ENCODE measurements at places on chromosomes 7 and 10.

GRCh38 chr7:123601530-123601929 is at the start of gene ASB15:
Gene ASB15, plus strand, starts transcription at chr7:123601821. Its CDS starts 12,682 bp downstream, at chr7:123614503.
- DNase-seq: no peak

GRCh38 chr10:71241114-71241829 is 28.9 kb downstream of the UNC5B start:
- peak; percentile 44 for DNase-seq

- no peak for DNase-seq
Measured at GRCh38 chr7:117683430-117684175, 189.6 kb downstream of the CTTNBP2 start.

DNA sequence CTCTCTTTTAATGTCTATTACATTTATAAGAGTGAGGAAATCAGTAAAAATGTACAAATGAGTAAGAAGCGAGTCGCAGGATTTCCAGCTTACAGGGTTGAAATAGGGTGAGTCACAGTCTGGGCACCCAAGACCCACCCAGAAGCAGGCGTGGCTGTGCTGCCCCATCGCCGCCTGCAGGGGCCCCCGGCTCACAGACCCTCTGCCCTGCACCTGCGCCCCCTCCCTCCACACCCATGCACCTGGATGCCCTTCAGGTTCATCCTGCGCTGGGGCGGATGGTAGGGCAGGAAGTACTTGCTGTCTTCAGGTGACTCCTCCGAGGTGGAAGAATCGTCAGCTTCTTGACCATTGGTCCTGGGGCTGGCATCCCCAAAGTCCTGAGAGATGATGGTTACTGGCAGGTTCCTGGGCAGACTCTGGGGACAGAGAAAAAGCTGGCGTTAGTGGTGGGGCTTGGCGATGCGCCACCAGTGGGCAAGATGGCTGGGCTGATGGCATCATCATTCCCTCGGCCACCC is 90.2 kb upstream of the GNA12 start:
- peak; percentile 83 for DNase-seq

DNA sequence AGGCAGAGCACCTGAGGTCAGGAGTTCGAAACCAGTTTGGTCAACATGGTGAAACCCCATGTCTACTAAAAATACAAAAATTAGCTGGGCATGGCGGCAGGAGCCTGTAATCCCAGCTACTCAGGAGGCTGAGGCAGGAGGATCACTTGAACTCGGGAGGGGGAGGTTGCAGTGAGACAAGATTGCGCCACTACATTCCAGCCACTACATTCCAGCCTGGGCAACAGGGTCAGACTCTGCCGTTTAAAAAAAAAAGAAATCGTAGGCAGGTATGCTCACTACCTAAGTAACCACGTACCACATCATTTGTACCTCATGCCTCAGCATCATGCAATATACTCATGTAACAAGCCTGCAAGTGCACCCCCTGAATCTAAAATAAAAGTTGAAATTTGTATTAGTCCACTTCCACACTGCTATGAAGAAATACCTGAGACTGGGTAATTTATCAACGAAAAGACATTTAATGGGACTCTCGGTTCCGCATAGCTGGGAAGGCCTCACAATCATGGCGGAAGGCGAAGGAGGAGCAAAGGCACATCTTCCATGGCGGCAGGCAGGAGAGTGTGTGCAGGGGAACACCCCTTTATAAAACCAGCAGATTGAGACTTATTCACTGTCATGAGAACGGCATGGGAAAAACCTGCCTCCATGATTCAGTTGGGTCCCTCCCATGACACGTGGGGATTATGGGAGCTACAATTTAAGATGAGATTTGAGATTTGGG is 8.1 kb upstream of the EIF4H start:
- DNase-seq: no peak

DNA sequence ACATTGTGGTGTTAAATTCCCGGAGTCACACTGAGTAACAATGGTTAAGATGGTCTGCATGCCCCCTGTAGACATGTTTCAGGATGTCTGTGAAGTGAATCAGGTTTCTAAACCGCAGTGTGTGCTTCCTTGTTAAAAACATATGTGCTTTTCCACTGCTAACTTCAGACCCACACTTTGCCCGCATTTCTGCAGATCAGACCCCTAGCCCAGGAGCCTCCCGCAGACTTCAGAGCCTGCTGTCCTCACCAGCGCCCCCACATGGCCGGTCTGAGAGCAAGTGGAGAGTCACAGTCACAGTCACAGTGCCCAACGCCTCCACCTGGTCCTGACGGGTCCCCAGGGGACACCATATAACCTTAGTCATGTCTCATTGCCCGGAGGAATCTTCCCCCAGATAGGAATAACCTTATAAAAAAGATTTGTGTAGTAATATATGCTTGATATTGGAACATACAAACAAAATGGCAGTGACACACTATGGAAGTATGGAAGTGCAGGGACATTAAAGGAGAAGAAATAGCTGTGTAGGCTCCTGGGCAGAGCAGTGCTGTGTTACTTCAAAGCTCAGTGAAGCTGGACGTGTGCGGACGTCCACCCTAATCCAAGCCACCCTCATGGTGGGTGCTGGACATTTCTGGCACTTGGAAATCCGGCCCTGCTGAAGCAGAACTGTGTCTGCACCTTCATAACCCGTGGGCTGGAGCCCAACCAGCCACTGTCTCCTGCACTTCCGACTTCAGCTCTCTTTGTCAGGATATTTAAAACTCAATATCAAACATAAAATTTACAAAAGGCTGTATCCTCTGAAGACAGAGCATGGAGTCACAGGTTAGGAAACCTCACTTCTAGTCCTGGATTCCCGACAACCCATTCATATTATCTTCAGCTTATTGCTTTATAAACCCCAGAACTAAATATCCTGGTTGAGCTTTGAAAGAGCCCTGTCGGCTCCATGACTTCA is 29.0 kb downstream of the GSTO2 start:
- peak; percentile 85 for DNase-seq

- no peak for DNase-seq
Measured at GRCh38 chr7:28708033-28708951, 249.8 kb downstream of the TRIL start.

DNA sequence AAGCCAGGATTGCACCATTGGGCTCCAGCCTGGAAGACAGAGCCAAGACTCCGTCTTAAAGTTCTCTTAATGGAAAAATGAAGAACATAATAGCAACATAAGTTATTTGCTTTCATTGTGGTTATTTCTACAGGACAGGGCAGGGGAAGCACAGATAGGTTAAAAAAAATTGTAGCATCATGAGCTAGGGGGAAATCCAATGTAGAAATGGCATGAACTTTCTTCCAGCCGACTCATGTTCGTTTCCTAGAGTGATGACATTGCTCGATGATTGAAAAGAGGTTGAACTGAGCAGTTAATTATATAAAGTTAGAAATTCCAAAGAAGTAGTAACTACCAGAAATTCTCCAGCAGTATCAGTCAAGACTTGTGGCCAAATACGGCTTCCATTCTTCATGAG is 64.9 kb downstream of the DAGLB start:
- DNase-seq: no peak

- DNase-seq: no peak
Measured at GRCh38 chr10:30826679-30827078, 197.1 kb upstream of the LYZL2 start.

DNA sequence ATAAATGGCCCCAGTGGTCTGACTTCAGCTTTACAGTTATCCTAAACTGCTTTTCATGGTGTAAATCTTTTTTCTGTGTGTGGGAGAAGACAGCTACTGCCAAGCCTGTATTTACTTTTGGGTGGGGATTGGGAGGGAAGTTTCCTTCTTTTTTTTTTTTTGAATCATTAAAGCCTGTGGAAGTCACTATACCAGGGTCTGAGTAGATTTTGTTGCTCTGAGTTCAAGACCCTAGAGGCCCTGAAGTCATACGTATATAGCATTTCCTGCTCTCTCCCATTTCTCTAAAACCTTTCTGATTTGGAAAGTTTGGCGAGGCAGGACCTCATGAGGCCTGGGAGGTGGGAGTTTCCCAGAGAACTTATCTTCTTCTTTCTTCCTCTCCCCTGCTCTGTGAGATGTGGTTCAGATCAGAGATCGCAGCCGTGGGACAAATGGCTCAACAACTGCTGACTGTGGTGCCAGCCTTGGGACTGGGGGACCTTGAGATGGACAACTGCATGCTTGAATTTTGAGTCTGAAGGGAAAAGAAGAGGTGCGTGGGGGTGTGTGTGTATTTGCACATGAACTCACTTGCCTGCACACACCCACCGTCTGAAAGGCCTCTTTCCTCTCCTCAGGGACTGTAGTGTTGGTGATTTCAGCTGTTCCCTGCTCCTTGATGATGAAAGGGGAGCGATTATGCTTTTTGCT is 18.1 kb downstream of the LRMDA start:
- DNase-seq: no peak

DNA sequence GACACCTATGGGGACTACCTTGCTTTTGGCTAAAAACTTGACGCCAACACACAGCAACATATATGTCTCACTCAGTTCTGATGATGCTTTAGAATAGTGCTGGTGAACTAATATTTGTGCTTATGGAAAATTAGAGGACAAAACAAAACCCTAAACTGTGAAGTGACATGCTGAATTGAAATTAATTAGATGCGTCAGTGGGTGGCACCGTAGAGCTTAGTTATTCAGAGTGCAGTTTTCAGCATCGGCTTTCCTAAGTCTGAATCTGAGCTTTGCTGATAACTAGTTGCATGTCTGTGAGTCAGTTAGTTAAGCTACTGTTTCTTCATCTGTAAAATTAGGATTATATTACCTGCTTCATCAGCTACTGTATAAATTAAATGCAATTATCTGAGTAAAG is 245.0 kb upstream of the SORCS1 start:
- DNase-seq: peak; percentile 25

GRCh38 chr10:8104721-8105120 is 50.2 kb downstream of the GATA3 start:
- DNase-seq: no peak

DNA sequence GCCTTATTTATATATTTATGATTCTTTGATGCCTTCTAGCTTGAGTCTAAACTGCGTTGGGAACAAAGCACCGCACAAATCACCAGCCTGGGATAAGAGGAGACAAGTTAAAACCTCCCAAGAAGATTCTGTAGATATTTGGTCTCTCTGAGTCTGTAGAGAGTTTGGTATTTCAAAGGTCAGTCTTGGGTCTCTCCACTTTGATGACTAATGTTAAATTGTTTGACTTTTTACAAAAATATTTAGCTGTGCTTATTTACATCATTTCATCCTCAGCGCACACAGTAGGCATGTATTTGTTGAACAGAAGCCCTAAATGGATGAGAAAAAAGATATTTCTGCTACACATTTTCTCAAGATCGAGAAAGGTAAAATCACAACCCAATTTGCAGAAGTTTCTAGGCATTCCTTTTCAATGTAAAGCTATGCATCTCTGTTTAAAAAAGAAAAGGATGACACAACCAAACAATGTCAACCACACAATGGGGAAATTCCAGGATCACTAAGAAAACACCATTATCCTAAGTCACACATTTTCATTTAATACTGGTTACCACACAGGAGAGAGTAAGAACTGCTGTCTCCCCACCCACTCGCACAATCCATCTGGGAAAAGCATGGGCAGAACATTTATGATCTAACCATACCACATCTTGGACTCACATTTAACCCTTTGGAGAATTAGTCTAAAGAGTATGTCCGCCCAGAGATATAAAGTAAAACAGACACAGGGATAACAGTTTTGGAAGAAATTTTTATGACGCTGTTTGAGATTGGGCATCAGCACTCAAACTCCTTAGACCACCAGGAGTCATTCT is 4.4 kb downstream of the CDK6 start:
- DNase-seq: peak; percentile 97

DNA sequence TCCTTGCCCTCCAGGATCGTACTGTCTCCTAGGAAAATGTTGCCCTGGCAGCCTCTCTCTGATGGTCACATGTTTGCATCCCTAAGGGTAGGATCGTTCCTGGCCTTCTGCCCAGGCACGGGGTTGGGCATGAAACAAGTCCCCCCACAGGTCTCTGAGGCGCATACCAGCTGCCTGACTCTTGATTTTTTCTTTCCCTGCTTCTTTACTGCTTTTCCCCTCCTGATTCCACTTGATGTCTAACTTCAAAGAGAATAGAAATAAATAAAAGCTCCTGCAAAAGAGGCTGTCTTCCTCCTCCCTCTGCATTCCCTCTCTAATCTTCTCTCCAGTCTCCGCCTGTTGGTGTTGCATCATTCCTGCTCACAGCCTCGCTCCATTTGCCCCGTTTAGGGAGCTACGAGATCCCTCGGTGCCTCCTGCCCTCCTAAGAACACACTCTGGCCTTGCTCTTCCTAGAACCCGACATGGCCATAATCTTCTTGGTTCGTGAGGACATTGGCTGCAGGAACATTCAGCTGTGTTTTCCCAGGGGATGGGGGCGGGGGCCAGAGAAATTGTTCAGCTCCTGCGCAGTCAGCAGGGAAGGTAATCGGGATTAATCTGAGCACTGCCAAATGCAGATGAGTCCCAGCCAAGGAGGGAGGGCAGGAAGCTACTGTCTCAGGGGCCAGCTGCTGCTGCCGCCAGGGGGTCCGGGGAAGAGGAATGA is 26.0 kb downstream of the LEP start:
- peak; percentile 82 for DNase-seq

DNA sequence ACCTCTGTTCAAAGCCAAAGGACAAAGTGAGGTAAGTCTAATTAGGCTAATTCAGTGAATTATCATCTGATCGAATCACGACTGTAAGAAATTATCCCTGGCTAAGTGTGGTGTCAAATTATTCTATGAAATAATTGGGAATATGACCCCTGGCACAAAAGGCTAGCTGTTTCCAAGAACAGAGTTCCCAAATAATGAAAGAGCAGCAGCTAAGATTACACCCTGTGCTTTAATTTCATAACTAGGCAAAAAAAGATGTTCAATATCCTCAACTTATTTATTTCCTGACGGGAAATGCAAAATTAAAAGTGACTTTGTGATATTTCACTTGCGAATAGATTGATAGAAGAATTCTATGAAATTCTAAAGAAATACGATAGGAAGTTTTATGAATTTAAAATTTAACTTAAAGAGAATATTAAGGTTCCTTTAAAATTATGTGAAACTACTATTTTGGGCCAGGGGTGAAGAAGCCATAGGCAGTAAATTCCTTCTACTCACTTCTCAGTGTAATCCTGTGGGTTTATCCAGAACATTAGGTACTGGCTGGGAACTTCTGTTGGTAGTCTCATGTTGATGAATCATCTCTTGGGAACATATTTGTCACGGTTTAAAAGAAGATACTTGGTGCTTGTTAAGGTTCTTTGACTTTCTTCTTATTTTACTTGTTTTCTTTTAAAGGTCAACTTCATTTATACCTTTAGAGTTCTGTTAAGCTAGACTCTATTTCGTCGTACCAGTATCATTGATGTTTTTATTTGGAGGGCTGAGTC is 148.5 kb downstream of the POLR1F start:
- peak; percentile 80 for DNase-seq

- DNase-seq: no peak
Measured at GRCh38 chr10:99489271-99489670, 43.5 kb upstream of the NKX2-3 start.

DNA sequence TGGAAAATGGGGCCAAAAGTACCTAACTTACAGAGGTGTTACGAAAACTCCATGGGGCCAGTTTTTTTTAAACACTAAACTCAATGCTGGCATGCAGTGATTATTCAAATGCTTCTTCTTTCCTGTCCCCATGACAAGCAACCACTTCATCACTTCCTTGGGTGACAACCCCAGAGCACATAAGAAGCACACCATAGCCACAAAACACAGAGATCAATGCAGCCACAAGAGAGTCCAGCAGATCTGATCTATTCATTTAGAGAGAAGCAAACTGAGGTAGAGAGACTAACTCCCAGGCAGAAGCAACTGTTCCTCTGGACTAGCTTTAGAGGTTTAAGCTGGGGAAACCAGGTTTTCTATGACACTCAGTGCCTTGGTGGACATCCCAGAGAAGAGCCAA is 180.0 kb downstream of the GRID1 start:
- DNase-seq: no peak

GRCh38 chr7:94907811-94908322 is 473 bp downstream of the PPP1R9A start:
- peak; percentile 13 for DNase-seq
